Right ventricle myocardium inferior (tissue), 1 donor: ENCODE measurements at places on chromosomes 2 and 18. TPM values are rescaled to one million over a fixed set of nuclear protein-coding genes. Genes with fewer than 3 reads are reported as not detected.

DNA sequence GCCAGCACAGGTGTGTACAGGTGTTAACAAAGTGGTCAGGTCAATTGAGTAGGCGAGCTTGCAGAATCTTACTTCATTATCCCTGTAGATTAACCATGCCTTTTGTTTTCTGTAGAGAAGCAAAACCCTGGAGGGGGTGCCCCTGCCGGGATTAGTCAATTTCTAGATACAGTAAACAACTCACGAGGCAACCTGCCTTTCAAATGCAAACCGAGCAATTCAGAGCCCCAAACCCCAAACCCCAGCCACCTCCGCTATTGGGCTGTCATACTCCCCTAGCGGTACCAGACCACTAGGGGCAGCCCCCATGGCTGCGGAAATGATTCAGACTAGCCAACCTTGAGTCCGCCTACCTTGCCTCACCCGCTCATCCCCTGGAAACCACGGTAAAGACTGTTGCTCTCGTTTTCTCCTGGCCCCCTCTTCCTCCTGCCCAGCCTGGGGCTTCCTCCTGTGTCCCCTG is 61.4 kb upstream of the KIF5C start:
- no peak for DNase-seq

DNA sequence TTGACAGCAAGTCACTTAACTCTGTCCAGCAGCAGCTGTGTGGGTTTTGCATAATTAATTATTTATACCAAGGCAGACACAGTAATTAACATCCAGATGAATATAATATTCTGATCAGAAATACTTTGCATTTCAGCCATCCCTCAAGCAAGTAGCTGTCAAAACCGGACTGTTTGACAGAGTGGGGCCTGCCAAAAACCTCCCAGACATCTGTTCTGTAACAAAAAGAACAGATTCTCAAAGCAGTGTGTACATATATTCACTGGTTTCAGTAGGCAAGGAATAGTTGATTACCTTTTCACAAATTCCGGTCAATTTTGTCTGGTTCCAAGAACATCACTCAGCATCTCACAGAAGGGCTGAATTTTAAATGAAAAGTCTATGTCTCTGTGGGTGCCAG is 291.6 kb downstream of the CMPK2 start:
- DNase-seq: no peak

DNA sequence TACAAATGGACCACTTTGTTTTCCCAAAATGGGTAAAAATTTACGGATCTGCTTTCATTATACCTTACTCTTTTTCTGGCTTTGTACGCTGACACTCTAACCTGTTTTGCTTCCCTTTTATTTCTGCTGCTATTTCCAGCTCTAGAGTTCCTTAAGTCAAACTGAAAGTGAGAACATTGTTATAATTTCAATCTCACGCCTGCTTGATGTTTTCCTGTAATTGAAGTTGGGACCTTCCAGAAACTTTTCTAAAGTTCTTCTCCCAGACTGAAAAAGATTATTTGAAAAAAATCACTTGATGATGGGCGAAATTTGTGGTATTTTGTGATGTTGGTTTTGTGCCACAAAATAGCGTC is 1.8 kb downstream of the GLS start:
- DNase-seq: no peak

- DNase-seq: no peak
These were observed 67.7 kb upstream of the GLI2 start for GRCh38 chr2:120667981-120668380.

GRCh38 chr2:113842919-113843736 is 46.8 kb upstream of the ACTR3 start:
- no peak for DNase-seq

DNA sequence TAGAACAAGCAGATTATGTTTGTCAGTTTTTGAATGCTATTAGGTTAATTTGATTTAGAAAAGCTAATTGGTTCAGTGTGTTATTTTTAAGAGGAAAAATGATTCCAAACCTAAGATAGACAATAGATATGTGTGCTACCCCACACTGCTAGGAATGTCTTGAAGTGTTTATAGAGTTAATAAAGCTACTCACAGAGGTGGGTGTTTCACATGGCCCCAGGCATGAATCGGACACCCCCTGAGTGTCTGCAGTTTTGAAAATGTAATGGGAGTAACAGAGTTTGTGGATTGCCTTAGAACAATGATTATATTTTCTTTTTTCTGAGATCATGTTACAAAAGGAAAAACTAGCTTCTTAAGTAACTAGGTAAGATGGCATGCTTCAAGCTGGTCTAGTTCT is 348.3 kb downstream of the ADCYAP1 start:
- DNase-seq: no peak

DNA sequence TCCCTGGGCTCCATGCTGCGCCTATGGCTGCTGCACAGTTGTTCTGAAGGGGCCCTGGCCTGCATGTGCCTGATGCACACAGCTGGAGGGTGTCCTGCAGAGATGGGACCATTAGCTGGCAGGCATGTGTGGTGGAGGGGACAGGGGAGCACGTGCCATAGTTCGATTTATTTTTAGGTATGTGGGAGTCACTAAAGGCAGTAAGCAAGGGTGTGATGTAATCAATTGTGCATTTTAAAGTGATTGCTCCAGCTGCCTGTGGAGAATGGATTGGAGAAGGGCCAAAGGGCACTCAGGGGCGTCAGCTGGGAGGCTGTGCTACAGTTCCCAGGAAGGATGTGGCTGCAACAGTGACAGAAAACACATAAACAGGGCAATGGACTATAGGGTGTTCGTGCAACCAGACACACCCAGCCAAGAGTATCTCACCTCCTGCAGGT is 205.1 kb downstream of the ARL4C start:
- DNase-seq: no peak

DNA sequence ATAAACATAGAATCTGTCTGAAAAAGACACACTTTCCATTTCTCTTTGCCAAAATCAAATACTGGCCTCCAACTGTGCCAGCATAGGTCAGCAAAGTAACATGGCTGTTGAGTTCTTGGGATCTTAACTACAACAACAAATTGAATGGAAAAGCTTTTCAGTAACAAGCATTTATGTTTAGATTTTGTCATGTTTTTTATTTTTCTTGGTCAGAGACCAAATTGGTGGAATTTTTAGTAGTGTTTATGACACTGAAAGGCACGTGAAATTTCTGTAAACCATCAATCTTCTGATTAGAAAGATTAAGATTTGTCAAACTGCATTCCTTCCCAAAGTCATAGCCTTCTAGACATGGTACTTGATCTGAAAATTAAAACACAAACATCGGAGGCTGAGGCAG is 77.6 kb downstream of the PDE1A start:
- DNase-seq: no peak

DNA sequence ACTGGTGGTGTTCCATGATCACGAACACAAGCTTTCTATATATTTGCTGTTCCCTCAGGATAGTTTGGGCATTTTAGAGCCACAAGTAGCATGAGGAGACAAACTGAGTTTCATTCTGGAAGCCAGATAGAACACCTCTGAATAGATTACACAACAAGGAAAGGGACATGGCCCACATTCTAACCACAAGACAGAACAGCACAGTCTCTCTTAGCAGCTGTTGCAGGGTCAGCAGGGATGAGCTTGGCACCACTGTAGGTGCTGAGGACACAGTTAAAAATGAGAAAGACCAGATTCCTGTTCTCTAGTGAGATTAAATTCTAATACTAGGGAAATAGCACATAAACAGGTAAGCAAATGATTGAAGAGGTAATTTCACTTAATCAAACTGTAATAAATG is 235.3 kb downstream of the ZNF407 start:
- no peak for DNase-seq

DNA sequence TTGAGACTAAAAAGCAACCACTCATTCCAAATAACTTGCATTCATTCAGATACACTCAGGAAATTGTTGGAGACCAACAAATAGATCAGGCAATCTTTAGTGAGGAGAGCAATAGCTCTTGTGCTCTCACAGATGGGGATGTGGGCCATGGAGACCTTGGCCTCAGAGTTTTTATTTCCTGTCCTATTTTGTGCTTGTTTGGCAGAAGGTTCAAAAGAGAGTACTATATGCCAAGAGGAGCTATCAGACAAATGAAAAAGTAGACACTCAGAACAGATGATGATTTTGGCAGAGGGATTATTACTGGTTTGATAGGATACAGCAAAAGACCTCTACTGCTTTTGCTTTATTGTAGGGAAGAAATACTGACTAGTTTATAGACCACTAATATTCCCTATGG is 230.2 kb downstream of the KCNE4 start:
- DNase-seq: no peak

DNA sequence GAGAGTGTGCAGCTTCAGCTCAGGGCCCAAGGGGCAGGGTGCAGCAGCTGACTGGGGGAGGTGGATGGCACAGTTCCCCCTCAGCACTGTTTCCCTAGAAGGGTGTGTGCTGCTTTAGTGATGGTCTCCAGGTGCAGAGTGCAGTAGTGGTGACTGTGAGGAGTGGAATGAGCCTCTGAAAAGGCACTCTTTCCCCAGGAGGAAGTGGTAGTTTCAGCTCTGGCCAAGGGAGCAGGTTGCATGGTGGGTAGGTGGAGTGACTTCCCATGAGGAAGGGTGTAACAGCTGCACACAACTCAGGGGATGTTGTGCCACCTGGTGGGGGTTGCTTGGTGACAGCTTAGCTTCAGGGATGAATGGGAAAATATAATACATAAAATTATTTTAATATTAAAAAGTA is 251.5 kb upstream of the NXPH2 start:
- DNase-seq: no peak

DNA sequence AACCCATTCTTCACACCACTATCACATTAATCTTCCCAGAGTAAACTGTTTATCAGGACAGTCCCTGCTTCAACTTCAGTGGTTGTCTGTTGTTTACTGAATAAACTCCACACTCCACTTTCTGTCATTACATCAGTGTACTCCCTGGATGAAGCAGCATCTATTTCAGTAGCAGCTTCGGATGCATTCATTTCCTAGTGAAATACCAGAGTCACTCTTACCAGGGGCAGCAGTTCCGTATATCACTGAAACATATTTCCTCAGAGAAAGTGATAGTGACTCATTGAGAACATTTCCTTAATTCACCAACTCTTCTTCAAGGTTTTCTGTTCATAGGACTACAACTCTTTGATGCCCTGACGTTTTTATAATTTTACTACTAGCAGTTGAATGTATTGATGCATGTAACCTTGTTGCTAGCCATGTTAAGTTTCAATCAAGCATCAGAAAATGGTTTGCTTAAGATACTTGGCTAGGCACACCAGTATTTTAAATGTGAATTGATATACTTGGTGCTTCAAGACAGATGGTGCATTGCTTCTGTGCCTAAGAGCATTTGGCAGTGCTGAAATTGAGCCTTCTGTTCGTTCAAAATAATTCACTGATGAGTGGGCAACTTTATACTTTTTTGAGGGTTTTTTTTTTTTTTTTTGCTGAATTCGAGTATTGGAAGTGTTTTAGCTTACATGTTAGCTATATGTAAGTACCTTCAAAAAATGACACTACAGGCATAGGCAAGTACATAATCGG is 92.3 kb downstream of the UBE2E3 start:
- no peak for DNase-seq

DNA sequence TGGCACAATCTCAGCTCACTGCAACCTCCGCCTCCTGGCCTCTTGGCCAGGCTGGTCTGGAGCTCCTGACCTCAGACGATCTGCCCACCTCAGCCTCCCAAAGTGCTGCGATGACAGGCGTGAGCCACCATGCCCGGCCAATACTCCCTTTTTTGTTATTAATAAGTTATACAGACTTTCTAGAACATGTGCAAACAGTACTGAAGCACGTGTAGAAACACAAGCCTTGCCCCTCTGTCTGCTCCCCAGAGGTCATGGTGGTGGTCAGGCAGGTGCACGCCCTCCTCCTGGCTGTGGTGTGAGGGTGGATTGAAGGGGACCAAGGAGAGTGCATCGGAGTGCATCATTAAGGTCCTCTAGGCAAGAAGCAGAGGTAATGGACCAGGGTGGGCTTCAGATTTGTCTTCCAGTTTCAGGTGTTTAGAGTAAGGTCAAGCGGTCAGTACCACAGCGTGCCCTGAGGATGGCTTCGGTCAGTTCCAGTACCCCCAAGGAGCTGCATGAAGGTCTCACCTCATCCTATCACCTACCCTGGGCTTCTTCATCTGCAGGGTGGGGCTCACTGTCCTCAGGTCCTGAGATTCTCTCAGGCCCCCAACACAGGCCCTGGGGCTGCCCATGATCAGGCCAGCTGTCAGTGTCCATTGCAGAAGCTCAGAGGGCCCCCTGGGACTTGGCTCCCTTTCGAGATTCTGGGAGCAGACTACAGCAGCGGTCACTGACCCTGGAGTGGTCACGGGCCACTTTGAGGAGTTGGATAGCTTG is 124.3 kb downstream of the GLI2 start:
- DNase-seq: no peak

- no peak for DNase-seq
These were observed 15.9 kb downstream of the ATP8B1 start for GRCh38 chr18:57787068-57787685.

- DNase-seq: no peak
These were observed 6.0 kb upstream of the IL1R2 start for GRCh38 chr2:101985793-101986164.

- DNase-seq: no peak
These were observed 187.6 kb downstream of the ARHGAP28 start for GRCh38 chr18:6917072-6917471.

DNA sequence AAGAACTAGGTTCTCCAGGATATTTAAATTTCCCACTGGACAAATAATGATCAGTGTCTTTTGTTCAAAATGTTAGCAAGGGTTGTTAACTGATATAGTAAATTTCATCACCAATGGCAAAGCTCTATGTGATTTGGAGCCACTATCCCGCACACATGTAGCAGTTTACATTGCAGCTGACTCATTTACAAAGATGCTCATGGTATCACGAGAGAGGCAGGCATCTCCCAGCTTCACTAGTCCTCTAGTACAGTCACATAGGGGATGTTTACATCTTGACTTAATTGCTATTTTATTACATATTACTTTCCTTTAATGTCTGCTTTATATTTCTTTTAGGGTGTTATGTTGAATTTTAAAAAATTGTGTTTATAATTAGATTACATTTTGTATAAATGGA is 30.7 kb downstream of the KCNE4 start:
- no peak for DNase-seq

GRCh38 chr2:3349211-3349693 is 28.4 kb downstream of the EIPR1 start:
- no peak for DNase-seq

- no peak for DNase-seq
These were observed 3.5 kb upstream of the UGT1A1 start for GRCh38 chr2:233756429-233757081.

The MOCOS gene
- 0.38 TPM for total RNA-seq

The VIL1 gene
- total RNA-seq: not detected

The CRYBA2 gene
- not detected for total RNA-seq

The UGT1A5 gene
- not detected for total RNA-seq

The CCDC178 gene
- total RNA-seq: 0.27 TPM

The MAPRE2 gene
- 112 TPM for total RNA-seq

The KCTD18 gene
- total RNA-seq: 9.8 TPM

The EVA1A gene
- 0.84 TPM for total RNA-seq

The LHCGR gene
- total RNA-seq: 0.11 TPM
